ENCODE measurements at places on chromosomes 5 and 9.

DNA sequence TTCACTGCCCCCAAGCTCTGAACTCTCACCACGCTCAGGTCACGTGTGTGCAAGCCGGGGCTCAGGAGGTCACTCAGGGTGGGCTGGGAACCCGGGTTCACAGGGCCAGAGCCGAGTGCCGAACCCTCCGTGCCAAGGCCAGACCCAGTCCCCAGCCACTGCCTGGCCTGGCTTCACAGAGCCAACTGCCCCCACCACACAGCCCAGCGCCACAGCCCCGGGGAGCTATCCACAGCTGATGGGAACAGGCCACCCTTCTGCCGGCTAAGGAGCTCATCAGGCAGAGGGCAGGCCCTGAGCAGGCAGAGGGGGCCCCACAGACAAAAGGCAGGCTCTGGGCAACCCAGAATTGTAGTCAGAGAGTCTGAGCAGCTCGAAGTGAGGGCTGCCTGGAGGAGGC lies 117.0 kb downstream of the VAV2 start:
- DNase-seq: no peak

DNA sequence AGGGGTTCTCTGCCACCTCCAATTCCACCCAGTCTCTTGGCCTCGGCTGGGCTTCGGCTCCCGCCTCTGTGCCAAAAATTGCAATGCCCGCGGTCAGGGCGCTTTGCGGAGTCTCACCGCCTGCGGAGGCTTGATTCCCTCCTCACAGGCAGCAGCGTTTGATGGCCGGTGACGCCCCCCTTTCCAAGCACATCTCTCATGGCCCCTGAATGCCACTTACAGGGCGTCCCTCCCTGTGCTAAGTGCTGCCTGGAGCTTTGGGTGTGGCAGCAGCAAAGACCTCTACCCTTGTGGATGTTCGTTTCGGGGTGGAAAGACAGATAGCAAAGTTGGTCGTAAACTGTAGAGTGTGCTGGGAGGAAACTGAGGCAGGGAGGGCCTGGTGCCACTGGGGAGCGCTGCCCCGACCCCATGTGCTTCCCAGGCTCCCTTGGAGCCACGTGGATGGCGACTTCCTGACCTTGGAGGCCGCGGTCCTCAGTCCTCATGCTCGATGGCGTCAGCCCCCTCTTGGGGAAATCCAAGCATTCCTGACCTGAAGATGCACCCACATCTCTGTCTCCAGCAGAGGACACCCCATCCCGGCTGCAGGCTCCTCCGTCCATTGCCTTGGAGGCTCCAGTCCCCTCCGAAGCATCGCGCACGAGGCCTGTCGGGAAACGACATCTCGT lies 249.2 kb upstream of the IRX4 start:
- DNase-seq: no peak

DNA sequence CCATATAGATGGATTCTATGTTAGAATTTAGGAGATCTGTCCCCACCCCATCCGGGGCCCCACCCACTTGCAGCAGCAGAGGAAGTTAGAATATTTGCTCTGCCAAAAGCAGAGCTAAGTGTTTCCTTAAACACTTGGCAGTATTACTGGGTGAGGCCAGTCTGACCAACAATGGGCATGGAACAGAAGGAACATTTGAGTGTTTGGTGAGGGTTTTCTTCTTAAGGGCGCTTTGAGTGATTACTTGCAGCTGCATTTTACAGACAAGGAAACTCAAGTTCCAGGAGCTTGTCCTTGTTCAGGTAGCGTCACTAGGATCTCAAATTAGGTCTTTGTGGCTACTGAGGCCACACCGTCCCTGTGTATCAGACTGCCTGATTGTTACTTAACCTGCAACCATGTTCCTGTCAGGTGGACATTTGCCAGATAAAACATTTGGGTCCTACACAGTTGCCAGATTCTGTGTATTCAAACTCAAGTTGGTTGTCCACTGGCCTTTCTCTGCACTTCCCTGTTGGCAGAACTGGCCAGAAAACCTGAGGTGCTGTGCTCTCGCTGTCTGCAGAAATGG lies 59.3 kb downstream of the SLC46A2 start:
- DNase-seq: no peak

DNA sequence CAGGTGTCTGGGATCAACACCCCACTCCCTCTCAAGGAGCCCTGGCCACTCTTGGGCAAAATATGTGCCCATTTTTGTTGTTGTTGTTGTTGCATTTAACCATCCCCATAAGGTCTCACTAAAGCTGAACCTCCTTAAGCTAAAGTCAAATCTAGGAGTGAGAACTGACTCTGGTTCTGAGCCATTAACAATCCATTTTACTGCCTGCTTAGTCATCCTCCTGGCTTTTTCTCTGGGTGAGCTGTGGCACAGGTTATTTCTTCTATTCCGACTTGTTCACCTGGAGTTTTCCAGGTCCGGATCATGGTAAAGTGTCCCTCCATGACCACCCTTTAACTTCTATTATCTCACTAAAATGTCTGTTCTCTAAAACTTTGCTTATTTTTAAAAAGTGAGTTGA lies 85.2 kb downstream of the CAMK4 start:
- DNase-seq: no peak

DNA sequence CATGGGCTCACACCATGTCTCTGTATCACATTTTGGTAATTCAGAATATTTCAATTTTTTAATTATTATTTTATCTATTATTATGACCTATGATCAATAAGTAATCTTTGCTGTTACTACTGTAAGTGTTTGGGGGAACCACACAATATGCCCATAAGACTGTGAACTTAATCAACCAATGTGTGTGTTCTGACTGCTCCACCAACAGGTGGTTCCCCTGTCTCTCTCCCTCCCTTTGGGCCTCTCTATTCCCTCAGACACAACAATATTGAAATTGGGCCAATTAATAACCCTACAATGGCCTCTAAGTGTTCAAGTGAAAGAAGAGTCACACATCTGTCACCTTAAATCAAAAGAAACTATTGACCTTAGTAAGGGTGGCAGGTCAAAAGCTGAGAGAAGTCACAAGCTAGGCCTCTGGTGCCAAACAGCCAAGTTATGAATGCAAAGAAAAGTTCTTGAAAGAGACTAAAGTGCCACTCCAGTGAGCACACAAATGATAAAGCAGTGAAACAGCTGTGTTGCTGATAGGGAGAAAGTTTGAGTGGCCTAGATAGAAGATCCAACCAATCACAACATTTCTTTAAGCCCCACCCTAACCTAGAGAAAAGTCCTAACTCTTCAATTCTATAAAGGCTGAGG lies 88.7 kb downstream of the DEPDC1B start:
- DNase-seq: no peak

DNA sequence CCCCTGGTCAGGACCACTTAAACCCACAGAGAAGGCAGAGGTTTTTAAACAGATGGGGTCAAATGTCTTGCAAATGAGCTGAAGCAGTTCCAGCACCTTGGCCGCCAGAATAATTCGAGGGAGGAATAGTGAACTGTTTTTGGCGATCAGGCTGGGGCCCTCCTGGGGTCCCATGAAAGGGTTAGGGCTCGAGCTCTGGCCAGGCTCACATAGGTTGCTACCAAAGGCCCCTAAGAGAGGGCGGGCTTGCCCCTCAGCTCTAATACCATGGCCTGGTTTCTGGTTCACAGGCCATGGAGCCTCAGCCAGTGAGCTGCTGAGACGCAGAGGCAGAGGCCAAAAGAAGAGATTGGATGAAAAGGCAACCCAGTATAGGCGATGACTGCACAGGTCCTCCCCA lies 74.8 kb upstream of the UBTD2 start:
- no peak for DNase-seq
